ENCODE measurements at places on chromosomes 11 and 22.

DNA sequence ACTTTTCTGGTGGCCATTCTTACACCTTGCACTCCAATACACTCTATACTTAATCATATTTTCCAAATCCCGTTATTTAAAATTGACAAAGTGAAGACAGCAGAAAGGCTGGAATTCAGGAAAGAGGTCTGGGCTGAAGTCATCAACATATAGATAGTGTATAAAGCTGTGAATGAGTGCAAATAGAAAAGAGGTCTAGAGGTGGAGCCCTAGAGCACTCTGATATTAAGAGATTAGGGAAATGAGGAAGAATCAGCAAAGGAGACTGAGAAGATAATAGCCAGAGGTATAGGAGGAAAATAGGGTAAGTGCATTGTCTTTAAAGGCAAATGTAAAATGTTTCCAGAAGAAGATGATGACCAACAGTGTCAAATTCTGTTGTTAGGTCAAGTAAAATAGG is 7.9 kb downstream of the CTR9 start:
- no peak for DNase-seq

DNA sequence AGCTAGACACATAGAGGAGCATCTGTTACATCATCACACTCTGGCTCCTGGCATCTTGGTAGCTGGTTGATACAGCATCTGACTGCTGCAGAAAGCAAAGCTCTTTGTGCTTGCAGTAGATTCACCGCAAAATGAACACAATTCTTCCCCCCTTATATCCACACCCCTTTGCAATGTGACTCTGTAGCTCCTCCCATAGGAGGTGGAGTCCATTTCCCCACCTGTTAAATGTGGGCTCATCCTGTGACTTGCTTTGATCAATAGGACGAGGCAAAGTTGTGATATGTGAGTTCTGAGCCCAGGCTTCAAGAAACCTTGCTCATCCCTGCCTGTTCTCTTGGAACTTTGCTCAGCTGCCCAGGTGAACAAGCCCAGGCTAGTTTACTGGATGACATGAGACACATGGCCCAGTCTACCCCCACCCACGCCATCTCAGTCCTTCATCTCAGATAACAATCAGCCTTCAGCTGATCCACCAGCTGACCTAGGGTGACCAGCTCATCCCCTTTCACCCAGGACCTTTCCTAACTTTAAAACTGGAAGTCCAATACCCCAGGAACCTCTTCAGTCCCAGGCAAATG is 272.2 kb downstream of the TENM4 start:
- no peak for DNase-seq

DNA sequence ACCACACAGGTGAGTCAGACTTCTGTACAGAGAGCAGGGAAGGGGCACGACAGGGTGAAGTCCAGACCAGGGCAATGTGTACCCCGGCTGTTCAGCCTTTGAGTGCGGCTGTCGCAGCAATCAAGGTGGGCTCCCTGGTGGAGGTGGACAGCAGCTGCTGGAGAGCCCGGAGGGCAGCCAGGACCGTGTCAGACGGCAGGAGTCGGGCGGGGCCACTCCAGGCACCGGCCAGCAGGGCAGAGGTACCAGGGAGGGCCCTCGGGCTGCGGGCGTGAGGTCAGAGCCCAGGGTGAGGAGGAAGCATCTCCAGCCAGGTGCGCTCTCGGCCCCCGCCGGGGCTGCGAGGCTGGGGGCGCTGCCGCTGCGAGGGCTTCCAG is 802 bp upstream of the PIM3 start:
- DNase-seq: no peak

DNA sequence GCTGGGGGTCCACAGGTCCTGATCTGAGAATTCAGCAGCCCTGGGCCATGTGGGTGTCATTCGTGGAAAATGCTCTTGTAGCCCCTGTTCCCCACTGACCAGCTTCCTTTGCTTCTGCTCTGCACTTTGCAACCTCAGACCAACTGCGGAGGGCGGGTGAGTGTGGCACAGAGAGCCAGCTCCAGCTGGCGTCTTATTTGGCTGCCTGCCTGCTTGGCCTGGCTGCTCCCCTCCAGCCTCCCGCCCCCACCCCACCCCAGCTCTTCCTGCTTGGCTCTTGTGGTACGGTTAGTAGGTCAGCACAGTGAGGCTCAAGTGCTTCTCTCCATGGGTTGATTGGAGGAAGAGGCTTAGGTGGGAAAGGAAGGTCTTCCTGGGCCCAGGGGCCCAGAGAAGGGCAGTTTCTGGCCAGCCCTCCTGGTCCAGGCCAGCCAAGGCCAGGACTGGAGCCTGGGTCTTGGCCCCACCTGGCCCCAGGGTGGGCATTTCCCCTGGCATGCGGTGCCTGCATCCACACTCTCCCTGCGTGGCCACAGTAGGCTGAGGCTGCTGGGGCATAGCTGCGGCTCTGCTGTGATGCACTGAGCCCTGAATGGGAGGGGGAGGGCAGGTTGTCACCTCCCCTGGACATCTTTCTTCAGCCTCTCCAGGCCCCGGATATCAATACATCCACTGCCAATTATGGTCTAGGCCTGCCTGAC is 26.5 kb downstream of the MYO7A start:
- DNase-seq: peak; percentile 46

Measured in NCI-H446 treated with DMSO at 0.1 percent for 48 hours (cell line).